ENCODE measurements at places on chromosomes 4 and X. TPM values are rescaled to one million over a fixed set of nuclear protein-coding genes. Genes with fewer than 3 reads are reported as not detected.

Gene PRR32
- total RNA-seq: 3.9 TPM

Gene OPN1MW3
- not detected for total RNA-seq

DNA sequence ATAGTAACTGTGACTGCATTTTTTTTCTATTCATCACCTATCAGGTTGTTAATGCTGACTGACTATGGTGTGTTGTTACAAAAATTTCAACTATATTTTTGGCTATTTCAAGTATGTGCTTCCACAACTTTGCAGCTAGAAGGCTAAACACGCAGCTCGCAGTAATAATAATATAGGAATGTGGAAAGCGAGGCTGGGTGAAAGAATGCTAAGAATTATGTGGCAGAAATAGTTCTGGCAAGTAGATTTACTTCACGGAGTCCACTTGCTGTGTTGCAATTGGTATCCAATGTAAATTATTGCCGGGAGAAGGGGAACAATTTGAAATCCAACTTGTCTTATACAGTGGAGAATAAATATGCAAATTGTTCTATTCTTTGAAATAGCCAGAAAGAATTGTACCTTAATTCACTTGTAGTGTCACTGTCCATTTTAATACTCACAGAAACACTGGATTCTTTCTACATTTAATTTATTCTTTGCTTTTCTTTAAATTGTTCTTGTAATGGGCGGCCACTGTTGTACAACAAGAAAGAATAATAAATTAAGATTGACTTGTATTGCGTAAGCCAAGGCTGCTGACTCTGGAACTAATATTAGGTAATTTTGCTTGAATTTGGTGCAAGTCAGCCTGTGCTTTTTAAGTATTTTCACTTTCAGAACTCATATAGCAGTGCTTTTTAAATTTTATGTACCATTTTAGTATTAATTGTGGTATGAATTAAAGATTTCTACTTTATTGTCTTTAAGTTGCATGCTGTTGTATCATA is 154.9 kb downstream of the FRMPD4 start:
- no peak for DNase-seq

- no peak for DNase-seq
Observed at GRCh38 chr4:69321153-69321729, 41.0 kb downstream of the UGT2B28 start.

DNA sequence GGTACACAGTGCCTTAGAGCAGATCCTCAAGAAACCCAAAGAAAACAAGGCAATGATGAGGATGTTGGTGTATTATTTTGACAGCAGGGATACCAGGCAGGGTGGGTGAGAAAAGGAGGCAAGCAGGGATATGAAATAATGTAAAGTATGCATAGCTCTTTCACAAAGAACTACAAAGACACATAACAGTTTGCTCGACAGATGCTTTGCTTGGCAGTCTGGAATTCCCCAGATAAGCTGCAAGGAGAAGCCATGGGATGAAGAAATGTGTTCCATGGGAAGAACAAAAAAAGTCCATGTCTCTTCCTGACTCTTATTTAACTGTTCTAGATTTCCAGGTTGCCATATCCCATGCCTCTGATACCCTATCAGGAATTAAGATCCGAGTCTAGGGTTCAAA is 75.4 kb downstream of the FAM13A start:
- DNase-seq: no peak

DNA sequence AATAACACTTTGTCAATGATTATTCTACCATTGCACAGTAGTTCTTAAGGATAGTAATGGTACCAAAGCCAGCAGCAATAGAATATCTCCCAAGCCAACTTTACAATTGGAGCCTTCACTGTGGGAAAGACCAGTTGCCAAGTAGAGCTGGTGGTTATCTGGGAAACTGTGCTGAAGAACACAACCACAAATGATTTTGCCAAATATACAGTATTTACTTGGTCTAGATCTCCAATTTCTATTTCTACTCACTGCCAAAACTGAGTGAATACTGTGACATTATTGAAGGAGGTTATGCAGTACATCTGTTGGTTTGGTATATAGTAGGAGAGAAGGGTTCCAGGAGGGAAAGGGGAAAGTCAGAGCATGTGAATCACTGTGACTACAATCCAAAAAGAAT is 3.8 kb downstream of the TET2 start:
- no peak for DNase-seq

DNA sequence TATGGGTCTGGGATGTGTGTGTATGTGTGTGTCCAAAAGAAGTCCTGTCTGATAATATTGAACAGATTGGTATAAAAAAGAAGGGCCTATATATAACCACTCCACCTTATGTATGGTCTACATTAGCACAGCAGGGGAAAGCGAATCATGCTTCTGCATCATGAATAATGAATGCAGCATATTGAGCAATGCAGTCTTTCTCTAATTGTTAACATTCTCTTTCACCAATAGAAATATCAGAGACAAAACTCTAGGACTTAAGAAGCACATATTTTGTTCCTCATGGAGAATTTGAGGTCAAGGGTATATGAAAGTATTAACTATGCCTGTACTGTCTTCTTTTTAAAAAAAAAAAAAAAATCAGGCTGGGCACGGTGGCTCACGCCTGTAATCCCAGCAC is 264.3 kb upstream of the NOCT start:
- DNase-seq: no peak

- no peak for DNase-seq
Observed at GRCh38 chrX:40964633-40965586, 120.3 kb upstream of the USP9X start.

Gene PCDH11X
- total RNA-seq: 0.06 TPM

GRCh38 chr4:4388836-4389575 is 2.1 kb downstream of the NSG1 start:
- no peak for DNase-seq

- peak; percentile 52 for DNase-seq
Observed at GRCh38 chr4:8391972-8392371, 48.6 kb downstream of the ACOX3 start.
